ENCODE measurements at places on chromosomes 13 and 19.
A peak's percentile ranks its signal among the peaks of the same experiment; 100 is the strongest.

DNA sequence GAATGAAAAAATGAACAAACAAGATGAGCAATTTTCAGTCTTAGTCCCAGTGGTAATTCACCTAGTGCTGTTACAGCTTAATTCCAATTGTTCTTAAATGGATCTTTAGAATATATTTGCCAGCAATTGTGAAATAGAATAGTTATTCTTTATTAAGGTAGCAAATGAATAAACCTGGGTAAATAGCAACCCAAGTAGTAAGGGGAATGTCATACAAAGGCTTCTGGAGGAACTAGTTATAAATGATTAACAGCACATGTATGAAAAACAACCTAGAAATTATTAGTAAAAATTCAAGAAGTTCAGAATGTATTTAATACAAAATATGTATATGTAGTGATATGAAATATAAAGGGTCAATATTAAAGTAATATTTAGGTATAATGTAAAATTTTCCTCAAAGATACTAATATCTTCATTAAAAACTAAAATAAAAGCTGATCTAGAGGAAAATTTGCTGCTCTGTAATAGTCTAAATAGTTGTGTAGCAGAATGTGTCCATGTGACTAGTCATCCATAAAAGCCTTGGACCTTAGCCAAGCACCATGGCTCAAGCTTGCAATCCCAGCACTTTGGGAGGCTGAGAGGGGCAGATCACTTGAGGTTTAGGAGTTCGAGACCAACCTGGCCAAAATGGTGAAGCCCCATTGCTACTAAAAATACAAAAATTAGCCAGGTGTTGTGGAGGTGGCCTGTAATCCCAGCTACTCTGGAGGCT is 535.9 kb upstream of the ATXN8OS start:
- DNase-seq = peak; percentile 58

DNA sequence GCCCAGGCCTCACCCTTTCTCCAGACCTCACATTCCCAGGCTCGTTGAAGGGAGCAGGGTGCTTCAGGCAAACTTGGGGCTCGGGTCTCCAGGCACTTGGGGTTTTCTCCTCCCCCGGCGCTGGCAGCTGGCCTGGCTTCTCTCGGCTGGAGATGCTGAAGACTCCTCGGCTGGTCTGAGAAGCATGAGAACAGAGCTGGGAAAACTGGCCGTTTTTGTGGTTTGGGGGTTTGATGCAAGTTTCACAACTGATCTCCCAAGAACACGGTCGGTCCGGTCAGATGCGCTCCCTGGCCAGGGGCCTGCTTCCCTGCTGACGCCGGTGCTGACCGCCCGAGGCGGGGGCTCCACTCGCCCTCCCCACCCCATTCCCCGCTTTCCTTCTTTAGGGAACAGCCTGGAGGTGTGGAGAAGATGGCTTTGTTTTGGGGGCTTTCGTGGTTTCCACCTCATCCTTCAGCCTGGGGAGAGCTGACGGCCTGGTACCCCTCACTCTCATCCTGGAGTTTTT is 35.3 kb downstream of the CEBPA start:
- DNase-seq = no peak

DNA sequence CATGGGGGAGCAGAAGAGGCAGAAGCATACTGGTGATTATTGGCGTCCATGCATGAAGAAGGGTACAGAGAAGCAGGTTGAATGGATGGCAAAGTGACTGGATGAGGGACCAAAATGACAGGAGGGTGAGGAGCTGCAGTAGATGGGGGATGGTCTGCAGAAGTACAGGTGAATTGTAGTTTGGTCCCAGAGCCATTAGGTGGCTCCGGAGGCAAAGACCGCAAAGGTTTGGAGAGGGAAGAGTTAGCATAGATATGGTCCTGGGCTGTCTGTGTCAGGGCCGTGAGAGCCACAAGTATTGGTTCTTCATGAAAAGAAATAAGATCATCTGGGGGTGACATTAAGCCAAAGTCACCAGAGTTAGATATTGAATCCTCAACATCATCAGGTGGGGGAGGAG is 59.0 kb upstream of the ZNF726 start:
- no peak for DNase-seq

DNA sequence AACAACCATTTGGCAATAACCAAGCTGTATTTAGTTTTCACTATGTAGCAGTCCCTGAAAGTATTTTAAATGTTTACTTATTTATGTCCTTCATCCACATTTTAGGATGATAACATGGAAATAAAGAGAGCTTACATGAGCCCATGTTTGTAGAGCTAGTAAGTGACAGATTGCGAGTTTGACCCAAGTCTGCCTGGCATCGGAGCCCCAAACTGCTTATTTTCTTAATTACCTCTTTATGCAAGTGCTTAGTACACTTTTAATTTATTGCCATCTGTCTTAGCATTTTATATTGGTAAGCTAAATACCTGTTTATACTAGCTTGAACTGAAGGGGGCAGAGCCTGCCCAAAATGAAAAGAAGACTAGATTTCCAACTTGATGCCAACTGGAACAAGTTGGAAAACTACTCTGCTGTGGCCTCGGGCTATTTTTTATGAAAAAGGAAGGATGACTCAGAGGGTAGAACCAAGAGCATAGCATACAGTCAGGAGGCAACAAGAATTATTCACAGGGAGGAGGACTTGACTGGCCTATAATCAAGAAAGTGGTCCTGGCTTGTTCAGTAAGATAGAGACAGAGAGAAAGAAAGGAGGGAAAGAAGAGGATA is 150.2 kb downstream of the NDFIP2 start:
- DNase-seq = peak; percentile 85

- no peak for DNase-seq
Observed at GRCh38 chr13:27704681-27705080, 83.0 kb downstream of the POLR1D start.

DNA sequence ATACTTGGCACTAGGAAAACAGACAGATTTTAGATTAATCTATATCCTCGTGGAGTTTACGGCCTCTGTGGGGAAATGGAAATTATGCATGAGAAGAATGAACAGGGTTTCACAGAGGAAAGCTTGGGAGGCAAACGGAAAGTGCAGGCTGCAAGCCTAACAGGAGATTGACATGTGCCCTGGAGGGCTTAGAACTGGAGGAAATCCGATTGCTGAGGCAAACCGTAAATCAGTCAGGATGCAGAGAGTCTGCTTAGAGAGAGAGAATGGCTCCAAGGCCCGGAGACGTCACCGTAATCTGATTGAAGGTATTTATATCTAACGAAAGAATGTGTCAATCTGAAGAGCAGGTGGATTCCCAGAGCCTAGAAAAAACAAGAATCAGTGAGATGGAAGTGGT is 143.2 kb downstream of the KATNAL1 start:
- no peak for DNase-seq

DNA sequence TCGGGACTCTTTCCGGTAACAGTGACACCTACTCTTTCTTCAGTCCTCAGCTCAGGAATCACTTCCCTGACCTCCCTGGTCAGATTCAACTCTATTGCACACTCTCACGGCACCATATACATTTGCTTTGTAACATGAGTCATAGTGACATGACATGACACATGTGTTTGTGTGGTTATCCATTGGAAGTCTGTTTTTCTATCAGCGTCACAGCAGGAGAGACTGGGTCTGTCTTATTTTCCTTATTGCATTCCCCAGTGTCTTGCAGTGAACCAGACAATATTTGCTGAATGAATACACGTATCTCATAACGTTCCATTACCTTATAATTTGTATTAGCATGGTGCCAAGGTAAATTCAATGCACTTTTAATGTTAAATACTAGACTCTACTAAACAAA is 102.0 kb downstream of the DCLK1 start:
- no peak for DNase-seq

DNA sequence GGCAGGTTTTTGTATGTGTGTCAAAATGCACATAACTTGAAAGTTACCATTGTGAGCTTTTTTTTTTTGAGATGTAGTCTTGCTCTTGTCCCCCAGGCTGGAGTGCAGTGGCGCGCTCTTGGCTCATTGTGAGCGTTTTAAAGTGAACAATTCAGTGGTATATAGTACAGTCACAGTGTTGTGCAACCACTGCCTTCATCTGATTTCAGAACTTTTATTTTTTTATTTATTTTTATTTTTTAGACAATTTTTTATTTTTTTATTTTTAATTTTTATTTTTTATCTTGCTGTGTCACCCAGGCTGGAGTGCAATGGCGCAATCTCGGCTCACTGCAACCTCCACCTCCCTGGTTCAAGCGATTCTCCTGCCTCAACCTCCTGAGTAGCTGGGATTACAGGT is 15.0 kb downstream of the SLC25A42 start:
- no peak for DNase-seq

DNA sequence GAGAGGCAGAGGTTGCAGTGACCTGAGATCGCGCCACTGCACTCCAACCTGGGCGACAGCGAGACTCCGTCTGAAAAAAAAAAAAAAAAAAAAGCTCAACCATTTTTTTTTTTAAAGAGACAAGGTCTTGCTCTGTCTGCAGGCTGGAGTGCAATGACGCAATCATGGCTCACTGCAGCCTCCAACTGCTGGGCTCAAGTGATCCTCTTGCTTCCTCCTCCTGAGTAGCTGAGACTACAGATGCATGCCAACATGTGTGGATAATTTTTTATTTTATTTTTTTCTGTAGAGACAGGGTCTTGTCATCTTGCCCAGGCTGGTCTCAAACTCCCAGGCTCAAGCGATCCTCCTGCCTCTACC is 10.3 kb downstream of the EHD2 start:
- no peak for DNase-seq

DNA sequence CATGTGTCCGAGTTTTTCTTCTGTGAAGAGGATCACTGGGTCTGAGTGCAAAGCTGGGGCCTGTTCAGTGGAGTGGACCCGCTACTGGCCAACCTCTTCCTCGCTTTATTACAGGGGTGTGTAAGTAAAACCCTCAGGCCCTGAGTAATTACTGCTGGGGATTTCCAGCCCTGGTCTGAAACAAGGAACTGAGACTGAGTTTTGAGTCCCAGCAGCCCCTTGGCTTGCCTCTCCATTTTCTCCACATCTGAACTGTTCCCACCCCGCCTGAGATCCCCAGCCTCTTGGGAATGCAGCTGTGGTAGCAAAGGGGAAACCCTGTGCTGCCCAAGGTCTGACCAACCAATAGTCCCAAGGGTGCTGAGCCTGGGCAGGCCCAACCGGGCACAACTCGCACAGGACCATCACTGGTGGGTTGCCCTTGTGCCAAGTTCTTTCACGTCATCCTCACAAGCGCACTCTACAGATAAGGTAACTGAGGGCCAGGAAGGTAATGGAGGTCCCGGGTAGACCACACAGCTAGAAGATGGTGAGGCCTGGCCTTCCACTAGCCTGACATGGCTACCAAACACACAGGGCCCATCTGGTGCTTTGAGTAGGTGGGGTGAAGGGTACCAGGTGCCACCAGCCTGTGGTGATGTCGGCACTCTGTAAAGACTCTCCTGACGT is 13.7 kb upstream of the SLC35E1 start:
- DNase-seq = no peak

GRCh38 chr13:95137096-95137495 is 164.2 kb downstream of the ABCC4 start:
- DNase-seq = no peak

DNA sequence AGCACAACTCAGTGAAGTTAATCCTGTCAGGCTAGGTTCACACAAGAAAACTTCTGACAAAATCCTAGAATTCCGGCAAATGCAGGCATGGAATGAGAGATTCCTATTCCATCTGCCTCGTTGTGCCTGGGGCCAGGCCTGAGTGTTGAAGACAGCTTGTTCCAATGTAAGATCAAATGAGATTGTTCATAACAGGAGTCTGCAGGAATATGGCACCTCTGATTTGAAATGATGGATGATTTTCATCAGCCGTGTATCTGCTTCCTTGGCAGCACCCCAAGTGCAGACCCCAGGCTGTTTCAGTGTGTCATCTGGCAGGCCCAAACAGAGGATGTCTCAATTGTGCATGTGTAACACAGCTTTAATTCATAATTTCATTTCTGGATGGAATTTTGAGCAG is 35.3 kb upstream of the SACS start:
- DNase-seq = no peak

DNA sequence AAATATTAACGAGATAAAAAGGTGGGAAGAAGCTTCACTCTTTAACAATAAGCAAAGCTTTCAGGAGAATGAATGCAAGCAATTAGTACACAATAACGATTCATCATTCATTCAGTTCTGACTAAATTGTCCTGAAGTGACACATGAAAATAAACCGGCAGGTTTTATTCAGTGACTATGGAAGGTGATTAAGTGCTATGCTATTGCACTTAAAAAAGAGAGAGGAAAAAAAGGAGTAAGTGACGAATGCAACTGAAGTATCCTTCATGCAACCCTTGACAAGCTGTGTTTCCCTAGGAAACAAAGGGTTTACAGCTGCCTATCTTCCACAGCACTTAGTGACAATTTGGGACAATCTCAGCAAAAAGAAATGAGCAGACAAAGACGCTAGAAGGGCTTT is 1.4 kb downstream of the LIG4 start:
- peak; percentile 19 for DNase-seq

GRCh38 chr19:5107432-5108122 is 138.7 kb downstream of the KDM4B start:
- DNase-seq = no peak

- DNase-seq = no peak
Observed at GRCh38 chr13:98974053-98974452, 3.8 kb downstream of the DOCK9 start.

DNA sequence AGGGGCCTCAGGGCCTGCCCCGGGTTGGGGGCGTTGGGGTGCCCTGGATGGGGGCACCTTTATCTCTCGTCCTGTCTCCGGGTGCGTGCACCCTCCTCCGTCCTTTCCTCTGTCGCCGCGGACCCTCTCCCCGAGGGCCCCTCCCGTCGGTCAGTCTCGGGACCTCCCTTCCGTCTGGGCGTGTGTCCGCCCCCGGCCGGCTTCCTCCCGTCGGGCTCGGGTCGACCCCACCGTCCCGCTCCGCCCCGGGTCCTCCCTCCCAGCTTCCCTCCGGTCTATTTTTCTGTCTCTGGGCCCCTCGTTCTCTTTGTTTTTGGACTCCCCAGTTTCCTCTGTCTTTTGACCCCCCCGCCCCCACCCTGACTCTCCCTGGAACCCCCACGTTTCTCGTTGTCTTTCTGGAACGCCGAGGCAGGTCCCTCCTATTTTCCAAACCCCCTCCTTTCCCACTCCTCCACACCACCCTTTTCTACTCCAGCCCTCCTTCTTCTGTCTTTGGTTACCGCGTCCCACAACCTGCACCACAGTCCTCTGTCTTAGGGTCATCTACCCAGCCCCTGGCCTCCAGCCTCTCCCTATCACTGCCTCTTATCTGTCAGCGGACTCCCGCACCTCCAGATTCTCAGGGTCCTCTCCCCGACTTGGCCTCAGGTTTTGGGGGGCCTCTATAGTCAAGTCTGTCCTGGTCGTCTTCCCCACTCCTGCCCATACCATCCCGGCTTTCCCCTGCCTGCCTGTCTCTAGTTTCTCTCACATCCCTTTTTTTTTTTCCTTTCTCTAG is 757 bp downstream of the EGLN2 start:
- no peak for DNase-seq

GRCh38 chr13:41013835-41014234 is 5.3 kb downstream of the ELF1 start:
- DNase-seq = no peak

GRCh38 chr19:40331052-40331451 is 17.1 kb downstream of the C19orf47 start:
- no peak for DNase-seq

DNA sequence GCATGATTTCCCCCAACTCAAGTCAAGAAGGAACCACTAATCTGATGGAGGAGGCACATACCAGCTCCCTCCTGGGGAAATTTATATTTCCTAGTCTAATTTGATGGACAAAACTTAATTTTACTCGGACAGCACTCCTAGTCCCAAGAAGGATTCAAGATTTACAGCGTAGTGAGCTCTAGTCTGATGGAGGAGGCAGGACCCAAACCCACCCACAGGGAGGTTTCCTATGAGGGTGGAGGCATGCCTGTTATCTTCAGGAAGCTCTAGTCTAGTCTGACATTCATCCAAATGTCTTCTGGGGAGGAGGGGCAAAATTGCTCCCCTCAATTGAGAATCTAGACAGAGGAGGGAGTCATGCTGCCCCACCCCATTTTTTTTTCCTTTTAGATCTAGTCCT is 10.4 kb upstream of the BCL3 start:
- no peak for DNase-seq
